ENCODE measurements at places on chromosomes 6 and 20. TPM values are rescaled to one million over a fixed set of nuclear protein-coding genes. Genes with fewer than 3 reads are reported as not detected.

Gene LKAAEAR1
- not detected for total RNA-seq

Gene SPEF1
- total RNA-seq, result 0.32 TPM

Gene RRP36
- total RNA-seq, result 80.4 TPM

Gene MAN1A1
- 1.3 TPM for total RNA-seq

Gene RANBP9
- 48.0 TPM for total RNA-seq

Gene HFE
- total RNA-seq, result 5.2 TPM

Gene CRISP2
- total RNA-seq, result not detected

Gene DPM1
- 79.8 TPM for total RNA-seq

Gene TRDN
- total RNA-seq, result not detected

Gene ACOT8
- 20.1 TPM for total RNA-seq

Gene TXLNB
- total RNA-seq, result not detected

Gene ADGRF1
- total RNA-seq, result 3.5 TPM

Gene APCDD1L
- 0.86 TPM for total RNA-seq

Gene RIPOR3
- not detected for total RNA-seq

Gene CRISP3
- not detected for total RNA-seq

Gene RAET1E
- total RNA-seq, result 28.9 TPM

Gene ZNF334
- not detected for total RNA-seq

Gene FBXO30
- total RNA-seq, result 10.6 TPM

Gene CTCFL
- total RNA-seq, result not detected

Gene PRRC2A
- total RNA-seq, result 266 TPM

Gene GSTA1
- not detected for total RNA-seq

Gene FAM83B
- 25.4 TPM for total RNA-seq

Gene PNPLA1
- not detected for total RNA-seq

Gene GUCA1A
- total RNA-seq, result not detected

Gene ADGRF4
- total RNA-seq, result 4.0 TPM

Gene GLP1R
- not detected for total RNA-seq

Gene PTK7
- 48.4 TPM for total RNA-seq

Gene COX4I2
- total RNA-seq, result not detected

Gene ZC3H12D
- not detected for total RNA-seq

Gene CDC40
- total RNA-seq, result 16.8 TPM

Gene MCHR2
- total RNA-seq, result not detected

Gene GJA1
- not detected for total RNA-seq

Gene SH3BGRL2
- total RNA-seq, result 8.8 TPM

Gene ARMH2
- not detected for total RNA-seq

Measured in MCF 10A (cell line).